Keratinocyte (primary cell): ENCODE measurements at places on chromosomes 5 and 9. TPM values are rescaled to one million over a fixed set of nuclear protein-coding genes. Genes with fewer than 3 reads are reported as not detected.

GRCh38 chr5:54249210-54250028 is 61.0 kb downstream of the ARL15 start:
- DNase-seq, result no peak

DNA sequence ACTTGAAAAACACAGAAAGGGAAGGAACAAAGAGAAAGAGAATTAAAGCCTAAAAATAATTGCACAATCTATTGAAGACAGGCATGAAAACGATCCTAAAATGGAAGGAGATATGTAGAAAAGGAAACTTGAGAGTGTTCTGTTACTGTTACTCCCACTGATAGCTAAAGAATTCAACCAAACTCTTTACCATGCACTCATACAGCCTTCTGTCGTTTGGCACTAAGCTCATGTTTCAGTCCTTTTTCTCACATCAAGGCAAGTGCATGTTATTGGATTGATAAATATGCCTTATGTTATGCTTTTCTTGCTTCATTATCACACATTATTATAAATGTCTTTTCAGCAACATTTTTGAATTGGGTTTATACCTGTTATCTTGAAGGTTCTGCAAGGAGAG is 696.5 kb downstream of the EFNA5 start:
- no peak for DNase-seq

- peak; percentile 88 for DNase-seq
These were observed 52.1 kb upstream of the PAPPA start for GRCh38 chr9:116101516-116101915.

DNA sequence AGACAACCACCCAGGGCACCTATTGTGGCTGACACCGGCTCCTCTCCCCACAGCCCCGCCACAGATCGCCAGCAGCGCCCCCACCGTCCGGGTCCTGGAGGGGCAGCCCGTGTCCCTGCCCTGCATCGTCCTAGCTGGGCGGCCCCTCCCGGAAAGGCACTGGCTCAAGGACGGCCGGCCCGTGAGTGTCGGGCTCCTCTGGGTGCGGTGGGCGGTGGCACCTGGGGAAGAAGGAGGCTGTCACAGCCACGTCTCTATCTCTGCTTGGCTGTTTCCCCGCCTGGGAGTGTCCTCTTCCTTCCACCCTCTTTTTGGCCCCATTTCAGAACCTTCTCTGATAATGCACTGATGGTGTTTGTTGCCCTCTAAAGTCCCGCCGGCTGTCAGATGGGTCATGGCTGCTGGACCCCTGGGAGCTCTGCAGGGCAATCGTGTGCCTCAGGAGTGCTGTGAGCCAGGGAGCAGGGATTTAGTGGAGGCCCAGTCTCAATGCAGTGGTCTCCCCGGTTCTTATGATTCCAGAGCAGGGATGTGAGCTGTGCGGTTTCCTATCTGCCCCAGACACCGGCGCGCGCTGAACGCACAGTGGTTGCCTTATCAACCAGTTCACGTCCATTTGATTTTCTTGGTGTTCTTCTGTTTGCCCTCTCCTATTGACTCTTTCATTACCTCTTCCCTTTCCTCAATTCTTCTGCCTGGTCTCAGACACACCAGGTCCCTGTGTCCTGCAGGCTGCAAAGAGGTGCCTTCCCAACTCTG is 55.3 kb downstream of the HMCN2 start:
- no peak for DNase-seq

- DNase-seq, result no peak
These were observed 2.1 kb upstream of the OGN start for GRCh38 chr9:92406477-92406876.

DNA sequence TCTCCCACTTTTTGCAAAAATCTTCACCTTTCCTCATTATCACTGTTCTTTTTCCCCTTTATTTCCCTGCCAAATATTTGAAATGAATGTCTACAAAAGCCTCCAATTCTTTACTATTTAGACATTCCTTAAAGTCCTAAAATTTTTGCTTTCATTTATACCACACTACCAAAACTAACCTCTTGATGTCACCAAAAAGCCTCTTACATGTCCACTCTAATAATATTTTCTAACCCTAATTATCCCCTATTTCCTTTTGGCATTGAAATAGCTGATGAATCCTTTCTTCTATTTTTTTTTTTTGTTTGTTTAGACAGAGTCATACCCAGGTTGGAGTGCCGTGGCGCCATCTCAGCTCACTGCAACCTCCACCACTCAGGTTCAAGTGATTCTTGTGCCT is 32.3 kb upstream of the NRG2 start:
- no peak for DNase-seq

GRCh38 chr9:97723819-97724218 is 26.7 kb upstream of the XPA start:
- DNase-seq, result no peak

DNA sequence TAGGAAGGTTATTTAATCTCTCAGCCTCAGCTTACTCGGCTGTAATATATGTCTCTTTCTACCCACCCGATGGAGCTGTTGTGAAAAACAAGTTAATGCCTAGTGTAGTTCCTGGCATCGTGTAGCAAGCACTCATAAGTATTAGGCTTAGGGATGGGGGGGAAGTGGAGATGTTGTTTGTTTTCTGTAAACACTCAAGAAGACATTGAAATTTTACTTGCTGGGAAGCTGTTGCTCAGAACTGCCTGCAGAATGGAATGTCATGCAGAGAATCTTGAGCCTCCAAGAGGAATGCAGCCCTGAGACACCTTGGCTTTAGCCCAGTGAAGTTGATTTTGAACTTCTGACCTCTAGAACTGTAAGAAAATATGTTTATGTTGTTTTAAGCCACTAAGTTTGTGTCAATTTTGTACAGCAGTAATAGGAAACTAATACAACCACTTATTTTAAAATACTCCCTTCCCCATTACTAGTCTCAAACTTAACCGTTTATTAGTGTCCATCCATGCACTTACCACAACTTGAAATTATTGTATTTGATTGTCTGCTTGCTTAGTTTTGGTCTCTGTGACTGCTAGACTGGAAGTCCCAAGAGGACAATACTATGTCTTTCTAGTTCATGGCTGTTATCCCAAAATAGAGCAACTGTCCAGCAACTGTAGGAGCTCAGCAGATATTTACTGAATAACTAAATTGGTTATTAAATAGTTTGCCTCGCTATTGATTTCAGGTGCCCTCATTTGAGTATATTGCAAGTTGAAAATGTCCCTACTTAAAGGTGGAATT is 53.8 kb downstream of the MFAP3 start:
- no peak for DNase-seq

ZNF618 gene
- 2.0 to 4.6 TPM (median 2.5 TPM) in 3 replicates for polyA plus RNA-seq

MVB12B gene
- 0.54 to 2.5 TPM (median 1.2 TPM) in 3 replicates for polyA plus RNA-seq

MYO10 gene
- polyA plus RNA-seq, result 16.1 to 22.5 TPM (median 22.0 TPM) in 3 replicates
